Activated CD8-positive, alpha-beta memory T cell treated with anti-CD3 and anti-CD28 coated beads for 1 hour (primary cell): ENCODE measurements at places on chromosomes 3 and 15.

DNA sequence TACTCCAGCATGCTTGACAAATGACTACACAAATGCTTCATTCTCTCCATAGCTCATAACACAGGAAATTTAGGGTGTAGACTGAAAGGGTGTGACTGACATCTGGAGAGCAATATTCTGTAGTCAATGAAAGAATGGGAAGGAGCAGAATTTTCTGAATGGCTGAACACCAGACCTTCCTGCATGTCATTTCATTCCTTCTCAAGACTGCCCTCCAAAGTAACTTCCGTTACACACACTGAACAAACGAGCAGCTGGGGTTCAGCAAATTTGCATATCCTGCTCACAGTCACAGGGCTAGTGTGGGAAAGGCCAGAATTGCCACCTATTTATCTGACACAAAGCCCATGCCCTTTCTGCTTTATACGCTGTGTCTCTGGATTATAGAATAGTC lies 325.0 kb upstream of the CFAP20DC start:
- DNase-seq: no peak

GRCh38 chr3:183161552-183162336 lies 790 bp downstream of the LAMP3 start:
- no peak for DNase-seq

GRCh38 chr3:54621184-54621583 lies 306.7 kb downstream of the LRTM1 start:
- no peak for DNase-seq

- no peak for DNase-seq
Observed at GRCh38 chr3:89165636-89166263, 58.3 kb downstream of the EPHA3 start.

DNA sequence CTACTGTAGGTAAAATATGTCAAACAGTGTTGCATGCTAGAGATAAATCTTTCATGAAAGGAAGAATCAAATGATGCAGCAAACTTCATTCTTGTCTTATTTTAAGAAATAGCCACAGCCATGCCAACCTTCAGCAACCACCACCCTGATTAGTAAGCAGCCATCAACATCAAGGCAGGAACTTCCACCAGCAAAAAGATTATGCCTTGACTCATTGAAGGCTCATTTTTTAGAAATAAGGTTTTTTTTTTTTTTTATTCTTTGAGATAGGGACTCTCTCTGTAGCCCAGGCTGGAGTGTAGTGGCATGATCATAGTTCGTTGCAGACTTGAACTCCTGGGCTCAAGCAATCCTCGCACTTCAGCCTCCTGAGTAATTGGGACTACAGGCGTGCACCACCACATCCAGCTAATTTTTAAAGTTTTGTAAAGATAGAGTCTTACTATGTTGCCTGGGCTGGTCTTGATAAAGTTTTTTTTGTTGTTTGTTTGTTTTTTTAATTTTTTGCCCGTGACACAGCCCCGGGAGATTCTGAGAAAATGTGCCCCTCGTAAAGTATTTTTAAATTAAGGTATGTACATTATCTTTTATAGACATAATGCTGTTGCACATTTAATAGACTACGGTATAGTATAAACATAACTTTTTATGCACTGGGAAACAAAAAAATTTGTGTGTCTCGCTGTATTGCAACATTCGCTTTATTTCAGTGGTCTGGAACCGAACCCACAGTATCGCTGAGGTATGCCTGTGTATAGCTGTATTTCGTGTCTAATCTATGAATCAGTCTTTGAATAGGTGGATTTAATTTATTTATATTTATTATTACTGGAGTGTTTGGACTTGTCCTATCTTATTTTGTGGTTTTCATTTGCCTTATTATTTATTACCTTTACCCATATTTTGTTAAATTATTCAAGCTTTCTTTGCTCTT lies 23.3 kb downstream of the SNRK start:
- no peak for DNase-seq

DNA sequence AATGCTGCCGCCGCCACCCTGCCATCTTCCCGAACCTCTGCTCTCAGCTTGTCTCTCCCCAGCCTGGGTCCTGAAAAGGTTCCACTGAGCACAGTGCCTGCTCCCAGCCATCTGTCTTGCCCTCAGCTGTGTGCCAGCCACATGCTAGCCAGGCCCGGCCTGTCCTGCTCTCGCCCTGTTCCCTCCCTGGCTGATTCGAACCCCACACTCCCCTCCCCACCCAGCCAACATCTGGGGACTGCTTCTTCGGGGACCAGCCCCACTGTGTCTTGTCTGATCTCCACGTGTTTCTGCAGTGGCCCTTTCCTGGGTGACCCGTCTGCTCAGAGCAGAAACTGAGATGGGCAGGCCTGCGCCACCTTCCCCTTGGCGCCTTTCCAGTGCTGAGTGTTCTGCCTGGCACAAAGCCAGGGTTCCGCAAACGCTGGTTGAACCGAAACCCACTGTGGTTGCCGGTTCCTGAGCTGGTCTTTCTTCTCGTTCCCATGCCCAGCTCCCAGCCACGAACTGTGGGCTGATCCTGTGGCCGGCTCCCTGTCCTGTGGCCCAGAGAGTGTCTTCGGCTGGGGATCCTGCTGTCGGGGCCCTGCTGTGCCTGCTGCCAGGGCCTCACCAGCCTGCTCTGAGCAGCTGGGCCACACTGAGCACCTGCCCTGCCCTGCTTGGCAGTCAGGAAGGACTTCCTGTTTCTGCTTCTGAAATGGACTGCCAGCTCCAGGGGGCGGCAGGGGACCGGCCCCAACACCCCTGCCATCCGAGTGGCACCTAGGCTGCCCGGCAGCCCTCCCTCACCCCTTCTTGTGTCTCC lies 62.7 kb upstream of the KLF13 start:
- DNase-seq: peak; percentile 29

GRCh38 chr3:100682056-100682853 lies 27.0 kb upstream of the TFG start:
- no peak for DNase-seq

DNA sequence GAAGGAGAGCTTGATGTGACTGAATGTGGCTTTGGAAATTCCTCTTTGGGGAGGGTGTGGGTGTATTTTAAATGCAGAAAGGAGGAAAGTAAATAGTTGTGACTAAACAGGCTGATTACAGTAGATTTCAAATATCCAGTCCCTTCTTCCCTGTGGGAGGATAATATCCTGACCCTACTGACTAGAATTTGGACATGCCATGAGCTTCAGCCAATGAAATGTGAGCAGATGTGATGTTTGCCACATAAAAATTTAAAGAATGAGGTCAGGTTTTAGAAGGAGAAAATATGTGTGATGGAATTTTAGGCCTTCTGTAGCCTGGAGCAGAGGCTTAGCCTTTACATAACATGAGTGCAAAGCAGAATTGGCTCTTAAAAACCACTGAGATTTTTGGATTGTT lies 1218.9 kb downstream of the ROBO2 start:
- DNase-seq: no peak
